ENCODE measurements at places on chromosomes 6 and 20. TPM values are rescaled to one million over a fixed set of nuclear protein-coding genes. Genes with fewer than 3 reads are reported as not detected.

DNA sequence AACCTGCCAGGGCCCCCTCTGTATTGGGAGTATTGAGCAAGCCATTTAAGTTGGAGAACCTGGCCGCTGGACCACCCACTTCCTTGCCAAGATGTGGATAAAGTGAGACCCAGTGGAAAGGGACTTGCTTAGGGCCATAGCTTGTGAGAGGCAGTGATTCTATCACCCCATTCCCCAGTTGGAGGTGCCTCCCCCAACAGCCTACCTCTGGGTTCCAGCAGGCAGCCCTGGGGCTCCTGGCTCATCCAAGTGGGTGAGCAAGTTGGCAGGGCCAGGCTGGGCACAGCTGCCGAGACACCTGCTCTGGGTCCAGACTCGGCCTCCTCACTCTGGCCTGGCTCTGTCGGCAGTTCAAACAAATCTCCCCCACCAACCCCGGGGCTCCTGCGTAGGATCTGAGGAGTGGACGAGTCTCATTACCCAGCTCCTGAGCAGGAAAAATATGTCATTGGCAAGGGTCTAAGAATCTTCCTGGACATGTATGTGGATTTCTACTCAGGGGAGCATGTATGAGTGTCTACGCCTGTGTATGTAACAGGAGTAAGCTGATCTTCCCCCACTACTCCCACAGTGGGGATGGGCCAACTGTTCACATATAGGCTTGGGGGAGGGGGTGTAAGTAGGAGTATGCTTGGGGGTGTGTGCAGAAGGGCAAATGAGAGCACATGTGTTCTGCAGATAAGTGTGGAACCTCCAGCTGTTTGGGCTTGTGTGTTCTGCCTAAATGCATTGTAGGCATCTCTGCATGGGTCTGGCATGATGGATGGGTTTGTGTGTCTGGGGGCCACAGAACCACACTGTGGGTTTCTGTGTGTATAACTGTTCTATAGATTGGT lies 1.9 kb downstream of the ID1 start:
- DNase-seq, result no peak

DNA sequence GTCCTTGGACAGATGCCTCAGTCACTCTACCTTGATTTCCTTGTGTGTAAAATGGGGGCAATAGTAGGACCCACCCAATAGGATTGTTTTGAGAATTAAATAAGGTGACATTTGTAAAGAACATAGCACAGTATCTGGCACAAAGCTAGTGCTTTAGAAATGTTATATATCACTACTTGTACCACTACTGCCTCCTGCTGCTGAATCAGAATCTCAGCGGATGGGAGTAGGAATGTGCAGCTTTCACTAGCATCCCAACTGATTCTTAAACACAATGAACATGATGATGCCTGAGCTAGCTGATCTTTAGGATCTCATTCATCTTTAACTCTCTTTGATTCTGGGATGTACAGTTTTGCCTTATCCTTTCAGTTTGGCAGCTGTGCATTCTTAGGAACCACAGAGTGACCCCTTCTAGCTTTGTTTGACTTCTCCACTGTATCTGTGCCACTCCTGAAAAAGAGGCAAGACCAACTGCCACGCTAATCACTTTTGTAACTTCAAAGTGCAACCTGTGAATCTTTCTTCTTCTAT lies 7.2 kb downstream of the PBOV1 start:
- no peaks in the 10 kb centered on the region for H3K36me3 ChIP-seq
- H3K4me3 ChIP-seq, result no peak overlapping the region
- no peak for DNase-seq
- H3K27me3 ChIP-seq, result peaks cover 27% of the 10 kb centered on the region
- H3K4me1 ChIP-seq, result no peaks in the 10 kb centered on the region

DNA sequence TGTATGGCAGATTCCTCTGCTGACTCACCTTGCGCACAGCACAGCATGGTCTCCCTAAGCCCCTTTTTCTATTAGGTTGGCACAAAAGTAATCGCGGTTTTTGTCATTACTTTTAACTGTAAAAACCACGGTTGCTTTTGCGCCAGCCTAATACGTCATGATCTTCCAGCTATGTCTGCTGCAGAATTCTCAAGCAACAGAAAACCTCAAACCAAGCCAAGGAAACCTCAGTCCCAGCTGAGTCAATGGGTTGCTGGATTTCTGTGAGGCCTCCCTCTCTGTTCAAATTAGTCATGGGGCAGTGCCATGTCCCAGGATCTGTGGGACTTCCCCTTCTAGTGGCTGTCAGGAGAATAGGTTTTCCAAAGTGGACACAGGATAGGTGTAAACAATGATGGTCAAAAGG lies 15.7 kb upstream of the ENPP1 start:
- no peak for DNase-seq
- H3K27me3 ChIP-seq, result peaks cover 8% of the 10 kb centered on the region
- H3K27ac ChIP-seq, result no peak overlapping the region
- no peaks in the 10 kb centered on the region for H3K36me3 ChIP-seq
- no peaks in the 10 kb centered on the region for H3K4me1 ChIP-seq

DNA sequence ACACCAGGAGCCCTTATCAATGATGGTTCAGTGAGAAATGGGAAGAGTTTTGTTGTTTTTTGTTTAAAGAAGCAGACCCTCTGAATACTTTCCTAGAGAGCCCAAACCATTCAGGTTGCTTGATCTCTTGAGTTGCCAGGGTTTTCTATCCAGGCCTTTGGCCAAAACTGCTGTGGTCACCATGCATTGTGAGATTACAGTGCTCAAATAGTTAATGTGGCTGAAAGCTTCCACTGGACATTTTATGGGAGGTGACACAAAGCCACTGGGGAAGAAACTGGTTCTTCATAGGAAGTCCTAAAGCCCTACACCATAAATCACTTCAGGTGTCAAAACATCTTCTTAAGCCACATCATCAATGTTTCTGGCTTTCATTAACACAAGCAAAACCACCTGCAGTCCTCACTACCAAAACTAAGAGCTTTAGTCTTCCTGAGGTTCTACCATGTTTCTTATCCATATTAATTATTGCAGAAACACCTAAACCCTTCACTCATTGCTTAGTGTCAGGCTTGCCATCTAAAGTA lies 101.6 kb downstream of the IBTK start:
- no peaks in the 10 kb centered on the region for H3K27me3 ChIP-seq
- H3K27ac ChIP-seq, result no peak overlapping the region
- no peak overlapping the region for H3K4me3 ChIP-seq
- no peaks in the 10 kb centered on the region for H3K36me3 ChIP-seq
- no peaks in the 10 kb centered on the region for H3K4me1 ChIP-seq

- H3K4me1 ChIP-seq, result peaks cover 34% of the 10 kb centered on the region
- H3K27me3 ChIP-seq, result no peaks in the 10 kb centered on the region
- H3K27ac ChIP-seq, result no peak overlapping the region
- H3K4me3 ChIP-seq, result no peak overlapping the region
Measured at GRCh38 chr6:130968476-130968875, 94.6 kb downstream of the EPB41L2 start.

- peaks cover 30% of the 10 kb centered on the region for H3K4me1 ChIP-seq
- no peak overlapping the region for H3K27ac ChIP-seq
- DNase-seq, result no peak
- no peak overlapping the region for H3K4me3 ChIP-seq
Measured at GRCh38 chr6:169805242-169805838, 53.9 kb downstream of the ERMARD start.

DNA sequence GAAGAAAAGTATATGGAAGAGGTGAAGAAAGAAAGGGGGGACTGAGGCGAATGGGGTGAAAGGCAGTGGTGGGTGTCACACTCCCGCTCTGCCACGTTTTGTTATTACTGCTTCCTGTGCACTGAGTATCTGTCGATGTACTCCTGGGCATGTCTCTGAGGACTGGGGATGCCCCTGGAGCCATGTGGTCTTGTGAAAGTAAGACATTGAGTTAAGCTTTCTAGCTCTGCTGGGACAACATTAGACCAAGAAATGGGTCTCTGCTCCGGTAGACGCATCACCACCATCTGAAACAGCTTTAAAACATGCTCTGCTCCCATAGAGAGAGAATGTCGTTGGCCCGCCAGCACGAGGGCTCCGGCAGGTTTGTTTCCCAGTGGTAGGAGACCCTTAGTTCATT lies 40.0 kb downstream of the IRF4 start:
- H3K36me3 ChIP-seq, result no peaks in the 10 kb centered on the region
- DNase-seq, result no peak
- H3K27ac ChIP-seq, result no peak overlapping the region
- no peak overlapping the region for H3K4me3 ChIP-seq
- peaks cover 18% of the 10 kb centered on the region for H3K4me1 ChIP-seq

DNA sequence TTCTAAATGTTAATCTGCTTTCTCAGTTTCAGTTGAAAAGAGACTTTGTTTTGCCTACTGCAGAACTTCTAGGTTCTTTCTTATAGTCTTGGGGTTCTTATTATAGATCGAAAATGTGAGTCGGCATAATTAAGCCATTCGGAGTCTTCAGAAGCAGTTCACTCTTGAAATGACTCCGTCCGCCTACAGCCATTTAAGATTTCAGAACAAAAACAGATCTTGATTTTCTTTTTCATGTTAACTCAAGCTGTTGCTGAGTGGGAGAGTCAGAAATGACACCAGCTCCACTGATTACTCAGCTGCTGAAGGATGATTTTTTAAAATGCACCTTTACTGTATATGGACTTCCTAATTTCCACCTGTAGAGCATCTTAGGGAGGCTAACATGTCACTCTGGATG lies 15.9 kb downstream of the PRDM1 start:
- peaks cover 29% of the 10 kb centered on the region for H3K4me1 ChIP-seq
- H3K4me3 ChIP-seq, result no peak overlapping the region
- no peak overlapping the region for H3K27ac ChIP-seq
- DNase-seq, result no peak
- no peaks in the 10 kb centered on the region for H3K36me3 ChIP-seq

GRCh38 chr6:95469511-95469910 lies 107.8 kb upstream of the MANEA start:
- no peaks in the 10 kb centered on the region for H3K36me3 ChIP-seq
- H3K4me1 ChIP-seq, result no peaks in the 10 kb centered on the region
- H3K4me3 ChIP-seq, result no peak overlapping the region
- no peak overlapping the region for H3K27ac ChIP-seq

GRCh38 chr20:41218466-41218865 lies 81.1 kb downstream of the PLCG1 start:
- H3K27ac ChIP-seq, result no peak overlapping the region
- no peak for DNase-seq
- H3K27me3 ChIP-seq, result peaks cover 4% of the 10 kb centered on the region
- H3K4me3 ChIP-seq, result no peak overlapping the region
- peaks cover under 1% of the 10 kb centered on the region for H3K4me1 ChIP-seq

DNA sequence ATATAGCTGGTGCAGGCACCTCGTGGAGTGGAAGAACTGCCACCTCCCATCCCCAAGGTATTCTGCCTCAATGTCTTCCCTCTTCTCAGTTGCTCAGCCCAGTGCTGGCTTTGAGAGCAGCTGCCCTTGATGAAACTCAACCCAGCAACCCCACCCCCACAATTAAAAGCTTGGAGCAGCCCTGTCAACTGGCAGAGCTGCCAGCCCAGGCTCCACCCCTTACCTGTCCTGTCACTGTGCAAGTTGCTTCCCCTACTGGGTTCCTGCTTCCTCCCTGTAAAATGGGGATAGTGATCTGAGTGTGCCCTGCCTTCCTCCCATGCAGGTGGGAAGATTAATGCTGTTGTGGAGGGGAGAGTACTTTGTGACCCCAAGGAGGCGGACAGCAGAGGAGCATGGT lies 4.5 kb downstream of the TMEM63B start:
- DNase-seq, result no peak
- H3K36me3 ChIP-seq, result no peaks in the 10 kb centered on the region
- H3K4me3 ChIP-seq, result no peak overlapping the region

- H3K27me3 ChIP-seq, result no peaks in the 10 kb centered on the region
- peaks cover 28% of the 10 kb centered on the region for H3K4me1 ChIP-seq
- H3K27ac ChIP-seq, result no peak overlapping the region
- H3K4me3 ChIP-seq, result no peak overlapping the region
- no peaks in the 10 kb centered on the region for H3K36me3 ChIP-seq
Measured at GRCh38 chr20:33680686-33681085, 5.5 kb downstream of the E2F1 start.

DNA sequence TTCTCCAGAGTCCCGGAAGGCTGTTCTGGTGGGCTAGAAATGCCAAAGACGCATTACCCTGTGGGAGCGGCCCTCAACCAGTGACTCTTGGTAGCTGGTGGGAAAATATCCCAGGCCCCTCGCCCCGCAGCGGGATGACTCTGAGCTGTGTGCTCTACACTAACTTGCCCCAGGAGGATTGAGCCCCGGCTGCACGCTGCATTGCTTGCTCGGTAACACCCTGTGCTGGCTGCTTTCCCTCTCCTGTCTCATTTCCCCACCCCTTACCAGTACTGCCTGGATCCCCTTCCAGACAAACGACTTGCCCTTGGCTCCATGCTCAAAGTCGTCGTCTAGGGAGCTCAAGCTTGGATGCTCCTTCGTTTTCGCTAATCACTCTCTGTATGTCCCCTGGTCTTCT lies 411.8 kb upstream of the SULF2 start:
- H3K36me3 ChIP-seq, result no peaks in the 10 kb centered on the region
- H3K4me3 ChIP-seq, result no peak overlapping the region
- H3K27me3 ChIP-seq, result peaks cover 31% of the 10 kb centered on the region
- no peak for DNase-seq
- no peaks in the 10 kb centered on the region for H3K4me1 ChIP-seq
- H3K27ac ChIP-seq, result no peak overlapping the region

- H3K27me3 ChIP-seq, result no peaks in the 10 kb centered on the region
- no peak overlapping the region for H3K4me3 ChIP-seq
- no peak for DNase-seq
- H3K4me1 ChIP-seq, result no peaks in the 10 kb centered on the region
Measured at GRCh38 chr20:64277571-64278316, 22.2 kb downstream of the PCMTD2 start.

DNA sequence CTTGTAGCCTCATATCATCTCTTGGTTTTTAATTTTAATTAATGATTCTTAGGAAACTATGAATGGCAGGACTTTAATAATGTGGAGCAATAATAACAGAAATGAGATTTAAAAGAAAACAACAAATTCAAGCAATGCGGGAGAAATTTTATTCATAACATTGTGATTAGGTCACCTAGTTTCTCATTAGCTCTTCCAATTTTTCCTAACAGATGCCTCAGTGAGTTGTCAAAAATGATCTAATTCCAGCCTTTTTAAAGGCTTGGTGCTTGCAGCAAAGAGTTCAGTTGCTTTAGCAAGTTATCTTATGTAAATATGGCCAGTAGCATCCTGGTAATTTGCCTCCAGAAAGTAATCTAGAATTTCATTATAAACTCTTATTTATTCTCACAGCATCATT lies 20.4 kb downstream of the PDE7B start:
- DNase-seq, result no peak
- no peak overlapping the region for H3K27ac ChIP-seq
- H3K4me1 ChIP-seq, result peaks cover 8% of the 10 kb centered on the region
- peaks cover 4% of the 10 kb centered on the region for H3K36me3 ChIP-seq

KHDC1 gene
- polyA plus RNA-seq, result 2.2 TPM

ZBP1 gene
- polyA plus RNA-seq, result 24.1 TPM

ZNF311 gene
- polyA plus RNA-seq, result not detected

OR2B6 gene
- polyA plus RNA-seq, result not detected

CRISP2 gene
- not detected for polyA plus RNA-seq

ANKEF1 gene
- 2.1 TPM for polyA plus RNA-seq

VSX1 gene
- polyA plus RNA-seq, result not detected

VIP gene
- polyA plus RNA-seq, result not detected

MCHR2 gene
- polyA plus RNA-seq, result not detected

FILIP1 gene
- not detected for polyA plus RNA-seq
